ENCODE measurements at places on chromosomes 16 and 17. TPM values are rescaled to one million over a fixed set of nuclear protein-coding genes. Genes with fewer than 3 reads are reported as not detected.

DNA sequence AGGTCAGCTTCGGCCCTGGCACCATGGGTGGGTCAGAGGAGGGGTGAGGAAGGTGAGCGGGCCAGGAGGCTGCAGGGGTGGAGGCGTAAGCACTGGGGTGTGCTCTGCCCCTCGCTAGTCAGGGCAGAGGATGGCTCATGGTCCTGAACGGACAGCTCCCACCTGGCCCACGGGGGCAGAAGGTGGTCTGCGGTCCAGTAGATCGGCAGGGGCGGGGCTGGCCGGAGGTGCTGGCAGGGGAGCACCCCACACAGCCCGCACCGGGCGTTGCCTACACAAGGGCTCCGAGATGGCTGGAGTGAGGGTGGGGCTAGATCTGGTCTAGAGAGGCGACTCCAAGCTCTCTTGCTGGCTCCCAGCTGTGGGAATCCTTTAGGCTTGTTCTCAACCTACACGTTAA lies 8.2 kb downstream of the NPTX1 start:
- no peak for DNase-seq

DNA sequence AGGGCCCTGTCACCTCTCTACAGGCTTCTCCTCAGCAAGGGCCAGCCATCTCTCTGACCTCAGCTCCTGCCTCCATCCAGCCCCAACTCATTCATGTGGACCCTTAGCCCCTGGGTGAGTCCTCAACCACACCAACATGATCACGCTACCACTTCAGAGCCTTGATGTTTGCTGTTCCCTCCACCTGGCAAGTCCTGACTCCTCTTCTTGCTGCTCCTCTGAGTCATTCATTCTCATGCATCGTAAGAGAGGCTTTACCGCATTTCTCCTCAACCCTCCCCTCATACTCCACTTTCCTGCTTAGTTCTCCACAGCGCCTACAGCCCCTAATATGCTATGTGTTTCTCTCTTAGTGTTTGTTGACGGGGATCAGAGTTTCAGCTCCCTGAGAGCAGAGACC lies 99.9 kb downstream of the C17orf67 start:
- no peak for DNase-seq

GRCh38 chr17:43021741-43022512 lies at the start of gene VAT1:
TSS of gene VAT1 (minus strand) at chr17:43022385. CDS start at chr17:43022322, 63 bp downstream.
- DNase-seq: peak; percentile 46

DNA sequence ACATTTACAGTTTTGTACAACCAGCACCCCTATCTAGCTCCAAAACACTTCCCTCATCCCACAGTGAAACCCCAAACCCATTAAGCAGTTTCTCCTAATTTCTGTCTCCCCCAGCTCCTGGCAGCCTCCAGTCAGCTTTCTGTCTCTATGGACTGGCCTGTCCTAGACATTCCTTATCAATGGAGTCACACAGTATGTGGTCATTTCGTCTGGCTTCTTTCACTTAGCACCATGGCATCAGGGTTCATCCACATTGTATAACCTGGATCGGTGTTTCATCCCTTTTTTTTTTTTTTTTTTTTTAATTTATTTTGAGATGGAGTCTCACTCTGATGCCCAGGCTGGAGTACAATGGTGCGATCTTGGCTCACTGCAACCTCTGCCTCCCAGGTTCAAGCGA lies 68.5 kb downstream of the ZDHHC7 start:
- no peak for DNase-seq

Gene KRT33A
- total RNA-seq: not detected

Gene CTRB1
- 5.6 TPM for total RNA-seq

Gene NUDT16L1
- 23.4 TPM for total RNA-seq

- no peak for DNase-seq
Measured at GRCh38 chr17:18110636-18111145, 2.1 kb downstream of the MYO15A start.

DNA sequence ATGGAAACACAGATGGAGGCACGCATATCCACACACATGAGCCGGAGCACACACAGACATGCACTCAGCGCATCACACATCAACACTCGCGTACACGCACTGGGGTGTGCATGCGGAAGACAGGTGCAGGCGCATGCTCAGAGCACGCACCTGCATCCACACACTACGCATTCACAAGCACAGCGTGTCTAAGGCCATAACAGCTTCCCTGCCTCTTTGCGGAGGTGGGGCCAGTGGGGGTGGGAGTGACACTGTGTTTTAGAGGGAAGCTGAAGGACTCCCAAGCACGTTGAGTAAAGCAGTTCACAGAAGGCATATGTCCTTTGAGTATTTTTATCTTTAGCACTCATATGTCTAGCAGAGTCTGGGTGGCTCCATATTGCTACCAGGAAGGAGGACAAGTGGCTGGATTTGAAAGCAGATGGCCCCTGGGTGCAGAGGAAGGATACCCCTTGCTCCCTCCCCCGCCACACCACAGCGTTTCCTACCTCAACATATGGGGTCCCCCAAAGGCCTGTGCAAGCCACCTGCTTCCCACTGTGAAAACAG lies 68.6 kb upstream of the TOB1 start:
- no peak for DNase-seq

DNA sequence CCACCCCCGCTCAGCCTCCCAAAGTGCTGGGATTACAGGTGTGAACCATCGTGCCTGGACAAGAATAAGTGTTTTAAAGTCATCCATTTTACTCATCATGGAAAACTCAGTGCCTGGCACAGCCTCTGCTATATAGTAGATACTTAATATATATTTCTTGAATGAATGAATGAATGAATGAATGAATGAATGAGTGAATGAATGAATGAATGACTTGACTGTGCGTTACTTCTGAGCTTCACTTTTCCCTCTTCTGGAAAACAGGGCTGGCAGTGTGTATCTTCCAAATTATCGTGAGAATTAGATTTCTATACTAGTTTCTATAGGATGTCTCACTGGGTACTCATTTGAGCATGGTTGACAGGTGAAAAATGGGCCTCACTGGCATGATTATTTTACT lies 307.3 kb upstream of the ERCC4 start:
- no peak for DNase-seq

DNA sequence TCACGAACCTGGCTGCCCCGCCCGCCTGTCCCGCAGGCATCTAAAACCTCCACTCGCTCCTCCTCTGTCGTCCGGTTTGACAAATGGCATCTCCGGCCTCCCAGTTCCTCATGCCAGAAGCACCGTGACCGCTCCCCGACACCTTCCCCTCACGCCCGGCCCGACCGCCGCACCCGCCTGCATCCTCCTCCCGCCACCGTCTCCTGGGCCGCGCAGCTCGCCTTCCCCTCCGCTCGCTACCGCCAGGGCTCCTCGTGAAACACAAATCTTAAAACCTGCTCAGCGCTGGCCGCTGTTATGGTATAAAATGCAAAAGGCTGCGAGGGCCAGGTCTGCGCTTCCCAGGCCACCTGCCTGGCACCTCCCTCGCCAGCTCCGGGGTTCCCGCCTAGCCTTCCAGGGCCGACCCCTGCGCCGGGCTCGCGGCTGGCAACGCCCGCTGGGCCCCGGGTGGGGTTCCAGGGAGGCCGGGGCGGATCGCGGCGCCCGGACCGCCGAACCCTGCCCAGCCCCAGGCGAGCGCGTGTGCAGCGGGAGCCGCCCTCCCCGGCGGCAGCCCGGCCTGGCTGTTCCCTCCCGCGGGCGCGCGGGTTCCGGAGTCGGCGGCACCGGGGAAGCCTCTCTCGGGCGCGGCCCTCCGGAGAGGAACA lies 488 bp downstream of the SPSB3 start:
- no peak for DNase-seq

DNA sequence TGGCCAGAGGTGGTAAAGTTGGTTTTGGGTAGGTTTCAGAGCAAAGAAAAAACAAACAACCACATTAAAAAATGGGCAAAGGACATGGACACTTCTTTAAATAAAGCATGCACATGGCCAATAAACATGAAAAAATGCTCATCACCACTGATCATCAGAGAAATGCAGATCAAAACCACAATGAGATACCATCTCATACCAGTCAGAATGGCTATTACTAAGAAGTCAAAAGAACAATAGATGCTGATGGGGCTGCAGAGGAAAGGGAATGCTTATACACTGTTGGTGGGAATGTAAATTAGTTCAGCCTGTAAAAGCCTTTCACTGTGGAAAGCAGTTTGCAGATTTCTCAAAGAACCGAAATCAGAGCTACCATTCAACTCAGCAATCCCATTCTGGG lies 598.4 kb upstream of the SOX9 start:
- no peak for DNase-seq

Gene CES1
- 1.8 TPM for total RNA-seq

DNA sequence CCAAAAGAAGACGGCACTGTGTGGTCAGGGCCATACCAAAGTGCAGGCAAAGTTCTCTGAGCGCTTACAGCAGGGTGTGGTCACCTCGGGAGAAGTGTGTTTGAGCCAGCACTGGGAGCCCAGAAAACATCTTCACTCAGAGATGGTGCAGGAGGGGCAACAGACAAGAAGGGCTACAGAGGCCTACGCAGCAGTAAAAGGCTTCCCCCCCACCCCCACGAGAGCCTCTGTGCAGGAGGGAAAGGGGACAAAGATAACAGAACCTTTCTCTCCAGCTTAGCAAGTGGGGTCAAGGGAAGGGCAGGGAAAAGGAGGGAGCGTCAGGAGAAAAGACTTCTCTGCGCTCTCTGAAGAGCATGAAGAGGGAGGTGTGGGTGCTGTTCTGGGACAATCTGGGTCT lies 2.8 kb downstream of the VAT1 start:
- DNase-seq: no peak

DNA sequence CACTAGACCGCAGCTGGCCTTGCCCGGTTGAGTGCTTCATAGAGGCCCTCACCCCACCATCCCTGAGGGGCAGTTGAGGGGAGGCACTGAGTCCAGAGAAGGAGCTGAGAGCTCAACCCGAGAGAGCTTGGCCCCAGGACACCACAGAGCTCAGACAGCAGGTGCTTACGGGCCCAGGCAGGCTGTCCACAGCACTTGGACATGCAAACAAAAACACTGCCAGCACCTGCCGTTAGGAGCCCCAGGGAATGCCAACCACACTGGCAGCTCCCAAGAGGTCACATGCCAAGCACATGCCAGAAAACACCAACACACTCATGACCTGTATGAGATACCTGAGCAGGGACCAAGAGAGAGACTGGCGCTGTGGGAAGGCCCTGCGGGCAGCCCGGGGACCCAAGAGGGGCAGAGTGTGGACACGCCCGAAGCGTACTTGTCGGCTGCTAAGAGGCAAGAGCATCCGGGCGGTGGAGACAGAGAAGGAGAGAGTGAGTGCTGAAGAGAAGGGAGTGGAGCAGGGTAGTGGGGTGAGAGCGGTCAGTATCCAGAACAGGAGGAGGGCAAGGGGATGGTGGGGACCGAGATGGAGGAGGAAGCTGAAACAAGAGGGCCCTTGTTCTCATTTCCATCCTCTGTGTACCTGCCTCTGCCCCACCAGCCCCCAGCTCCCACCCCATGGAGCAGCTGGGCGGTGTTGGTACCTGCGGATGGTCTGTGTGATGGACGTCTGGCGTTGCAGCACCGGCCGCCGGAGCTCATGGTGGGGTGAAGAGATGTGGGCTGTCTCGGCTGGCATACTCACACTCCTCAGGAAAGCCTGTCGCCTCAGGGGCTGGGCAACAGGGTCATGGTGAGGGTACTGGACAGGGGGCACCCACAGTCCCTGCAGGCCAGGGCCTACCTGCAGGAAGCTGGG lies 8.2 kb downstream of the RHBDF1 start:
- no peak for DNase-seq

GRCh38 chr17:73308017-73308823 lies 3.6 kb downstream of the CDC42EP4 start:
- peak; percentile 86 for DNase-seq

DNA sequence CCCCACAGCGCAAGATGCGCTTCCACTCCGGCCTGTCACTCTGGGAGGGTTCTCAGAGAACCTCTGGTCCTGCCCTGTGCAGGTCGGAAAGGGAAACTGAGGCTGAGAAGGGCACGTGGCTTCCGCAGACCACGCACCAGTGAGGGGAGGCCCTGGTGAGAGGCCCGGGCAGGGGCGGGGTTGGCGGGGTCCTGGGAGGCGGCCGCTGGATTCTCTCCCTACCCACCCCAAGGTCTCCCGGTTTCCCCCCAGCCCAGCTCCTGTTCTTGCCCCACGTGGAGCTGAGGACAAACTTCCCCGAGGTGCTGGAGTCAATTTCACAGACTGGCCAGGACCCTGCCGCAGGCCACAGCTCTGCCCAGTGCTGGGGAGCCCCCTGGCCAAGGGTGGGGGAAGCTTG lies 11.5 kb downstream of the CCL17 start:
- DNase-seq: no peak

DNA sequence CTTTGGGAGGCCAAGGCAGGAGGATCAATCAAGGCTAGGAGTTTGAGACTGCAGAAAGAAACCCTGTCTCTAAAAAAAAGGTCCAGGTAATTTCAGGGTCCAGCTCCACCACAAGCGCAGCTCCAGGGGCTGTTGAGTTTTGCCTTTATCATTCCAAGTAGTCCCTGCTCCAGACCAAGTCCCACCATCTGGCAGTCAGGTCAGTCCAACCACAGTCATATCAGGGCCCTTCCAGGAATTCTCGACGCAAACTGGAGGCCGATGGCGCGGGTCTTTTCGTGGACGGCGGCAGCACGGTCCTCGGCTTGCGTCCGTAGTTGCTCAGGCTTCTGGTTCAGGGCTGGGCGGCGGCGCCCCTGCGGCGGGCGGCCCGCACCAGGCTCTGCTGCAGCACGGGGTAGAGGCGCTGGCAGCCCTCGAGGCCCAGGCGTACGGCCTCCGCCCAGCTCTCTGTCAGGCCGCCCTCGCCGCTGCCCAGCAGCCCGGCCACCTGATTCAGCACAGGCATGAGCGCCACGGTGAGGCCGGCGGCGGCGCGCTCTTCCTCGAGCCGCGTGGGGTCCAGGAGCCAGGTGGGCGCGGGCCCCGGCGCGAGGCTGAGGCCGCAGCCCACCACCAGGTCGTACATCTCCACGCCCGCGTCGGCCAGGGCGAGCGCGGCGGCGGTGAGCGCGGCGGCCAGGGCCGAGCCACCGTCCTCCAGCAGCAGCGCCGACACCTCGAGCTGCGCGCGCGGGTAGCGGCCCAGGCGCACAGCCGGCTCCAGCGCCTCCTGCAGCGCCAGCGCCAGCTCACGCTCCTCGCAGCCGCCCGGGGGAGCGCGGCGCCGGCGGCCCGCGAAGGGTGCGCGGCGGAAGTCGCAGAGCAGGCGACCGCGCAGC lies 752 bp downstream of the EXOSC6 start:
- DNase-seq: no peak

Measured in HCT116 (cell line).